ENCODE measurements at places on chromosomes 2 and 18.
A peak's percentile ranks its signal among the peaks of the same experiment; 100 is the strongest.

DNA sequence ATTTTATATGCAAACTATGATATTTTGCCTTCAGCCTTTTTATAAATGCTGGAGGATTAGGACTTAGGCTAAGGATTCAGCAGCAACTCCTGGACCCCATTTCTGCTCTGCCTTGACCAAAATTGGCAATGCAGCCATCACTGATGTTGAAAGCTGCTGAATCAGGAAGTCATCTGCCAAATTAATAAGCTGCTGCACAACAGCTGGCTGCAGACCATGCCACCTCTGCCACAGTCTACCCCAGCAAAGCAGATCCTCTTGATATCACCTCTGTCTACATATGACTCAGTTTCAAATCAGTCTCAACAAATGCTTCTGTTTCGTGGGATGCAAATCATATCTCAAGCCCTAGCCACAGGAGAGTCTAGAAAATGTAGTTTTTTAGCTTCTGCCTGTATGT is 7.1 kb upstream of the SOS1 start:
- DNase-seq: no peak

- DNase-seq: no peak
Observed at GRCh38 chr2:232529806-232530547, 4.0 kb downstream of the CHRND start.

GRCh38 chr2:26873286-26873983 is 25.5 kb downstream of the DPYSL5 start:
- DNase-seq: peak; percentile 4

- peak; percentile 49 for DNase-seq
Observed at GRCh38 chr2:44136252-44136651, 32.4 kb upstream of the PPM1B start.

DNA sequence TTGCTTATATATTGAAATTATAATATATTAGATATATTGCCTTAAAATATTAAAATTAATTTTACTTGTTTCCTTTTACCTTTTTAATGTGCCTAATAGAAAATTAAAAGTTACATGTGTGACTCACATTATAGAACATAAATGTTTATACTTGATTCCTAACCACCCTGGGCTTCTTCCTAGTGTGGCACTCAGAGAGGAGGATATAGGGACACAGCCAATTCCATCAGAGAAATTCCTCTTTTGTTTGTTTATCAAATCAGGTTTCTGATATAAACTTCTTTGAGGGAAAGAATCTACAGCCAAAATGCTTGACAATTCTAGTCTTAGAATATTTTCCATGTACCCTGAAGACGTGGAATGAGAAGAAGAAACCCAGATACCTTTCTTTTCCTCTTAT is 348.9 kb upstream of the NRP2 start:
- DNase-seq: no peak

DNA sequence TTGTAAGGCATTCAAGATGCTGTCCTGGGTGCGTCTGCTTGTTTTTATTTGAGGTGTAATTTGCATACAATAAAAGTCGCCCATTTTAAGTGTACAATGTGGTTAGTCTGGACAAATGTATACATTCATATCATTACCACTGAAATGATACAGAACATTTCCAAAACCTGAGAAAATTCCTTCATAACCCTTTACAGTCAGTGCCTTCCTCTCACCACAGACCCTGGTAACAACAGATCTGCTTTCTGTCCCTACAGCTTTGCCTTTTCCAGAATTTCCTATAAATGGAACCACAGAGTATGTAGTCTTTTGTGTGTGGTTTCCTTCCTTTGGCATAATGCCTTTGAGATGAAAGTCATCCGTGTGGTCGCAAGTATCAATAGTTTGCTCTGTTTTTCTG is 45.8 kb upstream of the NFU1 start:
- peak; percentile 41 for DNase-seq

DNA sequence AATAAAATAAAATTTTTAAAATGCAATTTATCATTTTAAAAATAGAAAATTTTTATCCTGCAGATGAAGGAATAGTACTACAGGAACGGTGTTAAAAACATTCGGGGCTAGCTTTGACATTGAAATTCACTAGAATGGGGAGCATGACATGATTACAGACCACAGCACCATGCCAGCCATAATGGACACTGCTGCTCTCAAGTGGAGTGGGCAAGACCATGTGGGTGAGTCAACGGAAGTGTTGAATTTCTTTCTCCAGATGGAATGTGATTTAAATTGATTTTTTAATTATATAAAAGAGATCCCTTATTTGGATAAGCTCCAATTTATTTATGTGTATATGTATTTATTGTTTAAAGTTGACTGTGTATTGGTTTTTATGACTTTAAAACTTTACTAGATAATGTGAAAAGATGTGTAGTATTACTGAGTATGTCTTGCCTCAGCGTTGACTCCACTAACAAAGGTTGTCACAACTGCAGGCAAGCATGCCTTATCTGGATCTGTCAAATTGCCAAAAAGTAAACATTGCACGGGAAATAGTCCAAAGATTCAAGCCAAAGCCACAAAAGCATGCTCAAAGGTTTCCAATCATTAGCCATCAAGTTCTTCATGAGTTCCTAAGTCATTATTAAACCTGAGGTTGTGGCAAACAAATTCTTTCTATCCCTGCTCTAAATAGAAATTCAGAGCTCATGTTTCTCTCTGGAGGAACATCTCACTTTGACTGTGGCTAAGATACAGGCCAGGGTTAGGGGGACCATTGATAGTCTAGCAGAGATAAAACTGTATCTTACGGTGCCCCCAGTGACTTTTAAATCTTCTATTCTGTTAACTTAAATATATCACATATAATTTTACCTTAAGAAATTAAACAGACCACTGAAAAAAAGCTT is 536.9 kb downstream of the TMX3 start:
- peak; percentile 81 for DNase-seq

DNA sequence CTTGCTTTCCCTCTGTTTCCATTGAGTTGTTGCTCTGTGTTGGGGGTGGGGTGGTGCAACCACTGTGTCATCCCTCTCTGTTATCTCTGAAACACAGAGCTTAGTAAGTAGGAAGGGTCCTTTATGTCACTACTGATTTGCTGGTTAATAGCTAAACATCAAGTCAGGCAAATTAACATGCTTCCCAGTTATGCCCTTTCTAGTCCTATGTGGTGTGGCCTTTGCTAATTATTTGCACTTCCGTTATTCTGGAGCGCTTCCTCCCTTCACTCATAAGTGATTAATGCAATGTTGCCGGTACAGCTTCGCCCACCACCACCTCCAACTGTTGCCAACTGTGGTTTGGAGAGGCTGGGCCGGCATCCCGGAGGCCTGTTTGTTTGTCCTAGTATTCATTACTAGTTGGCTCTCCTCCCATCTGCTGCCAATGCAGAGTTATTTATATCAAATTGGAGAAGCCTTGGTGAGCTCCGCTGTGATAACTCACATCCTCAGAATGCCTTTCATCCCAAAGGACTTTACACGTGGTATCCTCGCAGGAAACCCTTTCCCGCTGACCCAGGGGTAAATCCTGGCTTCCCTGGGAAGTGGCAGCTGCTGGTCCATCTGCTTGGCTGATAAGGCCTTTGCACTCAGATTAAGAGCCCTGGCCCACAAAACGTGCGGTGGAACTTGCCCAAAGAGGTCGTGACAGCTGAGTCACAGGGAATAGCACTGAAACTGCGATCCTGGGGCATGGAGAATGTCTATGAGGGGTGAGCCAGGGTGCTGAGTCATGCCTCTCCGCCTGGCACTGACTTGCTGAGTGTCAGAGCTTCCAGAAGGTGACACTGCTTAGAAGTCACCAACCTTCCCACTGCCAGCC is 72.0 kb upstream of the ZCCHC2 start:
- peak; percentile 95 for DNase-seq

- DNase-seq: no peak
Observed at GRCh38 chr2:44743473-44743872, 198.0 kb upstream of the SIX3 start.

DNA sequence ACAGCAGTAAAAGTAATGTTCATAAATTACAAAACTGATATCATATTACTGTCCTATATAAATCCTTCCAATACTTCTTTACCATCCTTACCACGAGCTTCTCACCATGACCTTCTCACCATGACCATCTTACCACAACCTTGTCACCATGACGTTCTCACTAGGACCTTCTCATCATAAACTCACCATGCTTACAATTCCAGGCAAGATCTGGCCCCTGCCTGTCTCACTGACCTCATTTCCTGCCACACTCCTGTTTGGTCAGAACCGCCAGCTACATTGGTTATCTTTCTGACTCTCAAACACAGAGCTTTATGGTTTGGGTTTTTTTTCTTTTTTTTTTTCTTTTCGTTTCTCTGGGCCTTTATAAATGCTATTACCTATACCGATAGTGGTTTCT is 827.6 kb downstream of the RNF144A start:
- DNase-seq: no peak

DNA sequence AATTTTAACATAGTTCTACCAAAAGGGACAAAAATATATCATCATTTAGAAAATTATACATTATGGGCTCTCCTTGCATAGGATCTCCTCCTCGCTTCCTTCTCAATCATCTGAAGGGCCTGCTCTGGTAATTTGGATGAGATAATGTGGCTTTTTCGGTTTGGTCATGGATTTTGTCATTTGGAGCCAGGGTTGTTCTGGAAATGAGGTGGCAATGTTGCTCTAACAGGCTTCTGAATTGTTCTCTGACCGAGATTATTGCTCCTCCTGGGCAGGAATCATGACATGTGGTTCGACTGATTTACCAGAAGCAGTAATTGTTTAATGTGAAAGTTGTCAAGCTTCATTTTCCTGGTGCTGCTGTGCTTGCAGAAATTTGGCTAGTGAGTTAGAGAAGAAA is 194.7 kb upstream of the ERBB4 start:
- peak; percentile 19 for DNase-seq

- DNase-seq: no peak
Observed at GRCh38 chr2:31322371-31322770, 88.4 kb downstream of the EHD3 start.

DNA sequence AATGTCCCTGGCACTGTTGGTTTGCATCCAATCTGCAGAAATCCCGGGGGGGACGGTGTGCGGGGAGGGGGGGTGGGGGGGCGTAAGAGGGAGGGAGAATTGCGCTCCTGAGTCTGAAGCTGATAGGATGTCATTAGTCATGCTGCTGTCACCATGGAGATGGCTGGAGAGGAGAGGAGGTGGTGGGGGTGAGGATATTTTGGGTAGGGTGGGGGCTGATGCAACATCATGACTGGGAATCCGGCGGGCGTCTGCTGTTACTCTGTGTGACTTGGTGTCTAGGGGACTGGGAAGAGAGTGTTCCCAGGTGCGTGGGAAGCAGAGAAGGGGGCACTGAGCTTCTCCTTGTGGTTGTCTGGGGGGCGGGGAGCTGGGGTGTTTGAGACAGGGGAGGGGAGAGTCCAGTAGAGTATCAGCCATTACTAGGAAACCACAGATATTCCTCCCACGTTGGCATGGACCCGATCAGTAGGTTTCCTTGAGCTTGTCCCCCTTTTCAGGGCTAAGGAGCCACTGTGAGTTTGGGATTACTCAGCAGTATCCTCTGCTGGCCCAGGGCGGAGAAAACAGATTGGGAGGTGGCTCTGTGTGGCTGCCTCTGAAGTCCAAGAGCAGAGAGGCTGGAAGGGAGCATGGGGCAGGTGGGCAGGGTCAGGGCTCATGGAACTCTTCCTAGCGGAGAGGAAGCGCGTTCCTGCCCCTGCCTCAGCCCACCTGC is 18.9 kb downstream of the TET3 start:
- no peak for DNase-seq

GRCh38 chr2:31386648-31387047 is 27.9 kb downstream of the XDH start:
- peak; percentile 9 for DNase-seq

DNA sequence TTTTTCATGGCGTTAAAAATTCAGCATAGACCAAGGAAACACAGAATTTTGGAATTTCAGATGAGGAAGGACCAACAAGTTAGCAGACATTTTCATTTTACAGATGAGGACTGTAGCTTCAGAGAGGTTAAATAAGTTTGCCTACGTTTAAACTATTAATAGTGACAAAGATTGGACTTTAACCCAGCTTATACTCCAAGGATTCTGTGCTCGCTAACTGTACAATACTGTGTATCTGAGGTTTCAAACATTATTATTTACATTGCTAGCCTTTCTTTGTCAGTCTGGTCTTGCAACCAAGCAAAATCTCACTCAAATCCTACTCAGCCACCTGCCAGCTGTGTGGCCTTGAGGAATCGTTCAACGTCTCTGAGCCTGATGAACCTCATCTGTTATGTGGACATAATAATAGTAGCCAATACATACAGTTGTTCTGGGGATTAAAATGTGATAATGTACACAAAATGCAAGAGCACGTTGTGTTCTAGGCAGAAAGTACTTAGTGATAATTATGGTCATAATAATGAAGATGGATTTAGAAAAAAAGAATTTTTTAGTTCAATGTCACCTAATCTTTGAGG is 462.4 kb upstream of the TRIB2 start:
- DNase-seq: no peak

- no peak for DNase-seq
Observed at GRCh38 chr2:7703543-7704144, 786.4 kb downstream of the RNF144A start.

GRCh38 chr2:22947741-22948140 is 437.2 kb upstream of the KLHL29 start:
- no peak for DNase-seq

DNA sequence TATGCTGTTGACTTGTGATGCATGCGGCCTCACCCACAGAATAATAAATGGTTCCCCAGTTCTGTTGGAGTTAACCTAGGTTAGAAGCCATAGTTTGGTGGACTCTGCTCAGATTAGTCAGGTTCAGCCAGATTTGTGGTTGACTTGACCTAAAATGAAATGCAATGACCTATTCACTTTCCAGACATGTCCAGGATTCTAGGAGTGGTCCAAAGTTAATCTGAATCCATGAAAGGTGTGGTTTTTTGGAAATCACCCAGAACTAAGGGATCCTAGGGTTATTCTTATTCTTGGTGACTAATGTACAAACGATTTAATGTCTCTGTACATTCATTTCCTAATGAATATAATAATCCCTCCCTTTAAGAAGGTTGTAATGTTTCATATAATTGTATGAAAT is 88.9 kb upstream of the RBBP8 start:
- peak; percentile 77 for DNase-seq

DNA sequence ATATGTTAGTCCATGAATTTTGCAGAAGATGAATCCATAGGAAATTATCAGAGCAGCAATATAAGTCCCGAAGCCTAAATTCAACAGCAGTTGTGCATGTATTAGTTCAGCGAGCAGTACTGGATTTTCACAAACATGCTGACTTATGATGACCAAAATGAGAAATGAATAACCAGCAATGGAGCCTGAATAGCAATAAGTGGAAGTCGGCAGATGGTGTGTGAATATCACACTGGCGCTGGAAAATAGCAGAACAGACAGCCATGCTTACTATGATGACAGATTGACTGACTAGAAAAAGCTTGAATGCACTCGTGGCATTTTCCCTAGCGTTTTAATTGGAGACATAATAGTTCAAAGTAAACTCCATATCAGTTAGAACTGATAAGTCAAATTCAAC is 1114.5 kb downstream of the DSC3 start:
- no peak for DNase-seq

GRCh38 chr2:42249887-42250286 is 80.7 kb downstream of the EML4 start:
- peak; percentile 77 for DNase-seq
